ENCODE measurements at places on chromosomes 7 and 10.

DNA sequence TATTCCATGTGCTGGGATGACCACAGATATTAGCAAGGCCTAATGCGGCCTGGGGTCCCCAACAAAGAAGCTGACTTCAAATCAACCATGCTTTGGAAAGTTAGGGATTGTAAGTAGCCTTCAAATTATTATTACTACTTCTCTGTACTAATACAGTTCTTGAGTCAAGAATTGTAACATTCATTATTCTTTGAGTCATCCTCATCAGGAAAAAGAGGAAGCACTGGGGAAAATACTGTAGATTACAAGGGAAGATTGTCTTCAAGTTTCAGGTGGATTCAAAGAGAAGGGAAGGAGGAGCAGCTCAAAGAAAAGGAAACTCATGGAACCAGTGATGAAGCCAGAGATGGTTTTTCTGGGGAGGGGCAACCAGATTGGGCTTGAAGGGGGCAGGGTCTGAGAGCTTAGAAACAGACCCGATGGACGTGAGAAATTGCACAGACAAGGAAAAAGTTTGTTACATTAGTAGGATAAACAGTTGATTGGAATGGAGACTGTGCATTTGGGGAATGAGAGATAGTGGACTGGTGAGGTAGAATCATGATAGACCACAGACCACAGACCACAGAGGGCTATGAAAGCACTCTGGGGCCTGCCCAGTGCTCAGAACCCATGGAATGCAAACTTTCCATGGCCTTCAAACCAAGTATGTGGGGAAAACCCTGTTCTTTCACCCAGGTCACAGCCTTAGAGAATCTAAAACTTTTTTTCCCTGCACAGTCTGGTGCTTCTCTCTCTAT lies 209.9 kb downstream of the ZNF365 start:
- no peak for DNase-seq

GRCh38 chr10:85919491-85920021 lies 447.0 kb downstream of the GRID1 start:
- DNase-seq = no peak

DNA sequence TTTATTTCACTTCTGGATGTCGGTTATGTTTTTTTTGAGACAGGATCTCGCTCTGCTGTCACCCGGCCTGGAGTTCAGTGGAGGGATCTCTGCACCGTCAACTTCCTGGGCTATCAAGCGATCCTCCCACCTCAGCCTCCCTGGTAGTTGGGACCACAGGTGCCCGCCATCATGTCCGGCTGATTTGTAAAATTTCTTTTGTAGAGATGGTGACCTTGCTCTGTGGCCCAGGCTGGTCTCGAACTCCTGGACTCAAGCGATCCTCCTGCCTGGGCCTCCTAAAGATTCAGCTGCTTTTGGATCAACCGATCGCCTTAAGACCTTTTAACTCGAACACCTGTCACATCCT lies 606 bp upstream of the RABGEF1 start:
- DNase-seq = peak; percentile 10

GRCh38 chr7:137120690-137121089 lies 222.8 kb downstream of the PTN start:
- no peak for DNase-seq

GRCh38 chr10:105727131-105727530 lies 1086.0 kb downstream of the SORCS3 start:
- no peak for DNase-seq

- DNase-seq = no peak
Observed at GRCh38 chr10:92544296-92544695, 29.6 kb downstream of the IDE start.

GRCh38 chr7:116064179-116064578 lies 33.6 kb upstream of the TFEC start:
- DNase-seq = no peak

GRCh38 chr10:47222461-47222860 lies 77.5 kb upstream of the GDF10 start:
- no peak for DNase-seq

DNA sequence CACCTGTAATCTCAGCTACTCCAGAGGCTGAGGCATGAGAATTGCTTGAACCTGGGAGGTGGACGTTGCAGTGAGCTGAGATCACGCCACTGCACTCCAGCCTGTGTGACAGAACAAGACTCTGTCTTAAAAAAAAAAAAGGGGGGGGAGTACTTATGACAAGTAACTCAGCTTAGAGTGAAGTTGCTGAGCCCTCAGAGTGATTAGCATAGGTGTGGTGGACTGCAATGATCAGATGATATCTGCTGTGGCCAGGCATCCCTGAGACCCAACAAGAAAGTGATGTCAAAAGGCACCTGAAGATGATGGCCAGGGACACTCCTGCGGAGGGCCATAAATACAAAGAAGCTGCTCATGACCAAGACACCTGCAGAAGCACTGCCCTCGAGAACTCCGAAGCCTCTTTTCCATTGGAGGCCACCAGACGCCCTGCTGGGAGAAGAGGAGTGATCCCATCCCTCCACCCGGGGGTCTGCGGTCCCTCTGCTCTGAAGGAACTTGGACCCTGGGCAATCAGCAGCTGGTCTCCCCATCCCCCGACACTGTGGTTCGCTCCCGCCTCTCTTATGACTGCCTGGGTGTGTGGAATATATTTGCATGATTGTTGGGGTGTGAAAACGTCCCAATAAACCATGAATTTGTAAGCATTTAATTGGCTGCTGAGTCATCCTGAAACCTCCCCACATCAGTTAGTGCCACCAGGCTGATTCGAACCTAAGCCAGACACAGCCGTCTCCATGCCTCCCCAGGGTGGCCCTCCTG lies 46.0 kb downstream of the RASGEF1A start:
- DNase-seq = peak; percentile 1

DNA sequence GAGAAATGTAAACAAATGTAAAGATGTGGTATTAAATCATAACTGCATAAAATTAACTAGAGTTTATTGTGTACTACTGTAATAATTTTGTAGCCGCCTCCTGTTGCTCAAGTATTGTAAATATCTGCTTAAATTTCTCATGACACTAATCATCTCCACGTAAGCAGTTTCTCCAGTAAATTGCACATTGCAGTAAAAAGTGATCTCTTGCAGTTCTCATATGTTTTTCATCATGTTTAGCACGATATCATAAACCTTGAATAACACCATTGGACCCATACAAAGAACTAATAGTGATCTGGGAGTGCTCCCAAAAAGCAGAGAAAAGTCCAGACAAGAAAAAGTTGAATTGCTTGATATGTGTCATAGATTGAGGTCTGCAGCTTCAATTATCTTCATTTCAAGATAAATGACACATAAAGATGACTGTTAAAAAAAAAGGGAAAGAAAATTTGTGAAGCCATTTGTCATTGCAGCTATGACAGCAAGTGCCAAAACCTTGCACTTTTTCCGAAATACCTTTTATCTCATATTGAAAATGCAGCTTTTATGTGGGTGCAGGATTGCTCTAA lies 15.3 kb downstream of the LIPA start:
- no peak for DNase-seq

DNA sequence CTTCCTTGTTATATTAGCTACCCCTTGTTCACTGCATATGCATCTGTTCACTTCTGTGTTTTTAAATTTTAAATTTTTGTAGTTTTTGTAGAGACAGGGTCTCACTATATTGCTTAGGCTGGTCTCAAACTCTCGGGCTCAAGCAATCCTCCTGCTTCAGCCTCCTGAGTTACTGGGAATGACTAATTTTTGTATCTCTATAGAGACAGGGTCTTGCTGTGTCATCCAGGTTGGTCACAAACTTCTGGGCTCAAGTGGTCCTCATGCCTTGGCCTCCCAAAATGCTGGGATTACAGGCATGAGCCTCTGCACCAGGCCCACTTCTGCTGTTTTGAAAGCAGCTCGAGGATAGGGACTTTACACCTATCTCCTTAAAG lies 64.6 kb downstream of the PRTFDC1 start:
- no peak for DNase-seq

DNA sequence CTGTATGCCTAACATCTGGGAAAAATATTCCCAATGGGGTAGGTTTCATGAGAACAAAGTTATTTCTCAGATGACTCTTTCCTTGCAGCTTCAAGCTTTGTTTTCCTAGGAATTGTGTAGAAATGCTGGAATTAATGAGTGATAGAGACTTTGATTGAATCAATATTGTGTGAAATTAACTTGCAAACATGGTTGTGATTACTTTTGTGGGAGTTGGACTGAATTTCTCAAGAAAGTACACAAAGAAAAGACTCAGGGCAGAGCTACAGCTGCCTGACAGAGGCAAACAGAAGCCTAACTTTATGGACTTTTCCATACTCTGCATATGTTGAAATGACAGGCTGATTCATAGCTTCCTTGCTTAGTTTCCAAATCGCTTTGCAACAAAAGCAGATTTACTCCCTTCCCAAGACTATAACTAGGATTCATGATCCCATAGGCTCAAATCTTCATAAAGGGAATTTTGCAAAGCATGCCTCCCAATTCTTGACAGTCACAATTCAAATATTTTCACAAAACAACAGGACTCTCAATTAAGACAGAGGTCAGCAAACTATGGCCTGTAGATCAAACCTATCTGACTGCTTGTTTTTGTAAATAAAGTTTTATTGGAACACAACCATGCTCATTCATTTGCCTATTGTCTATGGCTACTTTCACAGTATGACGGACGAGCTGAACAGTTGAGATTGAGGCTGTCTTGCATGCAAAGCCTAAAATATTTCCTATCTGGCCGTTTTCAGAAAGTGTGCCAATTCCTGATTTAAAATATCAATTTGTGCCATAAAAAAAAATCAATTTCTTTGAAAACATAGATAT lies 27.6 kb downstream of the NRP1 start:
- DNase-seq = no peak
